SW 1271 (cell line): ENCODE measurements at places on chromosomes 5 and 9.

- DNase-seq: no peak
Observed at GRCh38 chr9:124366476-124367220, 48.6 kb downstream of the PSMB7 start.

DNA sequence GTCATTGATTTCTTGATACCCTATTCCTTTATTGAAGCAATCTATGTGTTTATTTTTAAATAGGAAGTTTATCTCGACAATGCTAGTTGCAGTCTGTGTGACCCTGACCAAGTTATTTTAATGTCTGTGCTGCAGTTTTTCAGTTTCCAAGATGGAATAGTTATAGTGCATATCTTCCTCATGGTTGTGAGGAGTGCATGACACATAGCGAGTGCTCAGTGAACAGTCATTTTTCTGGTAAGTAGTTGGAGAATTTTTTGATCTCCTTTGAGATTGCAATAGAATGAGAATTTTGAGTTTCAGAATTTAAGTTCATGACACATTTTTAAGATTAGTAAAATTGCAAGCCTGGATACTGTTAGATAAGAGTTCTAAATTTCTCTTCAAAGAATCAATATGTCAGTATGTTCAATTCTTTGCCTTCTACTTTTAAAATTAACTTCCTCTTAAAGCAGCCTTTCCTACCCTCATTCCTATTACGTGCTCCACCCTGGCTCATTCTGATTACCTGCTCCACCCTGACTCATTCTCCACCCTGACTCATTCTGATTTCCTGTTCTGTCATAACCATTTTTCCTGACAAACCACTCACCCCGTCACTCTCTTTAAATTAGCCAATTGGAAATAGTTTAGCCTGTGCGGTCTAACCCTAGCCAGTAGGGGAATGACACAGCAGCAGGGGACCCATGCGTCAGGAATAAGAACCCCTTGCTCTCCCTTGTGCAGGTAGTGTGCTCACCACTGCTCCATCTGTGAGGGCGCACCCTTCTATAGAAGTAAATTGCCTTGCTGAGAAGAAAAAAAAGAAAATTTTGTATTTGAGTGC is 30.7 kb downstream of the SPIN1 start:
- DNase-seq: no peak

GRCh38 chr9:136062657-136063439 is 32.2 kb downstream of the NACC2 start:
- DNase-seq: no peak

DNA sequence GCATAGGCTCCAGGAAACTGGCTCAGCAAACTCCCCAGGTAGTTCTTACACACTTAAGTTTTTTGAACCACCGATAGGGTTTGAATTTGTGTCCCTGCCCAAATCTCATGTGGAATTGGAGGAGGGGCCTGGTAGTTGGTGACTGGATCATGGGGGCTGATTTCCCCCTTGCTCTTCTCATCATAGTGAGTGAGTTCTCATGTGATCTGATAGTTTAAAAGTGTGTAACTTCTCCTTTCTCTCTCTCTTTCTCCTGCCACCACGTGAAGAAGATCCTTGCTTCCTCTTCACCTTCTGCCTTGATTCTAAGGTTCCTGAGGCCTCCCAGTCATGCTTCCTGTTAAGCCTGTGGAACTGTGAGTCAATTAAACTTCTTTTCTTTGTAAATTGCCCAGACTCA is 22.4 kb upstream of the HACD4 start:
- no peak for DNase-seq
